ENCODE measurements at places on chromosomes 6 and 20. TPM values are rescaled to one million over a fixed set of nuclear protein-coding genes. Genes with fewer than 3 reads are reported as not detected.

DNA sequence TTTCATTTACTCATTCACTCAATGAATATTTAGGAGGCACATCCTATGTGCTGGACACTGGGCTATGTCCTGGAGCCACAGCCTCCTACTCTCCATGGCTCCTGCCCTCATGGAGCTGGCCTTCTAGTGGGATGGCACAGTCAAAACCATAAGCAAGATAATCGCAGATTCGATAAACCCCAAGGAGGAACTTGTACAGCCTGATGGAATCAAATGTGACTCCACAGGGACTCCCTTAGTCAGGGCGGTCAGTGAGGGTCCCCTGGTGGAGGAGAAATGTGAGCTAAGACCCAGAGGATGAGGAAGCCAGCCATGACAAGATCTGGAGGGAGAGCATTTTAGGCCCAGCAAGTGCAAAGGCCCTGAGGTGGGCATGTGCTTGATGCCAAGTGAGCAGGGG is 211.9 kb downstream of the PREX1 start:
- no peaks in the 10 kb centered on the region for H3K4me1 ChIP-seq
- H3K27ac ChIP-seq, result no peak overlapping the region
- no peak overlapping the region for H3K4me3 ChIP-seq
- no peak for DNase-seq
- H3K27me3 ChIP-seq, result peaks cover 21% of the 10 kb centered on the region

NFATC2 gene
- 0.28 TPM for total RNA-seq

DNA sequence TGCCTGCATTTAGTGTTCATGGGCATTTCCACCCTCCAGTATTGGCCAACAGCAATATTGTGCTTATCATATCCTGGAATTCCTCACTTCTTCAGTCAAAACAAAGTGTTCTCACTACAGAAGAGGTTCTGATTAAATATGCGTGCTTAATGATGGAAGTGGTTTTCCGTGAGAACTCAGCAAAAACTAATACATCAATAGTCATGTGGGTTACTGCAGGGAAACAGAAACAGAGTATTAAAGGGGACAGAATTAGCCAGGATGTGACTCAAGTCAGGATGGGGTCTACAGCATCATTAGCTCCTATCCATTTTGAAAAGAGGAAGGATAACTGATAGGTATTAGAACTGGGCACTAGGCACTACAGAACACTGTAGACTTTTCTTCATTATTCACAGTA is 384.6 kb downstream of the CDKAL1 start:
- H3K27me3 ChIP-seq, result no peaks in the 10 kb centered on the region
- no peak for DNase-seq
- no peak overlapping the region for H3K27ac ChIP-seq
- no peak overlapping the region for H3K4me3 ChIP-seq

DNA sequence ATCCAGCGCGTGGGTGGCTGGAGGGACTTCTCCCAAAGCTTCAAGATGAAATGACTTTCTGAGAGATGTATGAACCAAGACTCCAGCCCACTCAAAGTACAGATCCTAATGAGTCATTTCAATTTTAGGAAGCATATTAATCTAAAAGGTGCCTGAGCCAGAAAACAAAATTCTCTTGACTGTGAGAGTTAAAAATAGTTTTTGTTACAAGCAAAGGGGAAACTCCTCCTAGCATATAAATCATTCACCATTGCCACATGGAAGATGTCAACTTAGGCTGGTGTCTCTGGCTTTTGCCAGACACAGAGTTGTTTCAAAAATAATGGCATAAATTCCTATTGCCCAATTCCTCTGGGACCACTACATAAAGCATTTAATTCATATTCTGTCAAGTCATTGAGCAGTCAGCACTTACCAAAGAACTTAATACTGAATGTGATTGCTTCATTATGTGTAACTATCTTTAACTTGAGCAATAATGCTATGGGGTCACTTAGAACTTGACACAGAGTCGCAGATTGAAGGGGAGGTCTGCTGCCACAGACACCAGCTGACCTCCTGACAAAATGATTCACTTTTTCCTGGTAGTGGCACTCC is 280.6 kb downstream of the SLC35F1 start:
- DNase-seq, result no peak
- no peaks in the 10 kb centered on the region for H3K4me1 ChIP-seq
- no peaks in the 10 kb centered on the region for H3K36me3 ChIP-seq

TTI1 gene
- 17.6 TPM for total RNA-seq

- DNase-seq, result no peak
- H3K4me3 ChIP-seq, result no peak overlapping the region
- H3K4me1 ChIP-seq, result no peaks in the 10 kb centered on the region
Measured at GRCh38 chr6:160996131-160996601, 4.6 kb downstream of the MAP3K4 start.

RAB44 gene
- total RNA-seq, result not detected

DNA sequence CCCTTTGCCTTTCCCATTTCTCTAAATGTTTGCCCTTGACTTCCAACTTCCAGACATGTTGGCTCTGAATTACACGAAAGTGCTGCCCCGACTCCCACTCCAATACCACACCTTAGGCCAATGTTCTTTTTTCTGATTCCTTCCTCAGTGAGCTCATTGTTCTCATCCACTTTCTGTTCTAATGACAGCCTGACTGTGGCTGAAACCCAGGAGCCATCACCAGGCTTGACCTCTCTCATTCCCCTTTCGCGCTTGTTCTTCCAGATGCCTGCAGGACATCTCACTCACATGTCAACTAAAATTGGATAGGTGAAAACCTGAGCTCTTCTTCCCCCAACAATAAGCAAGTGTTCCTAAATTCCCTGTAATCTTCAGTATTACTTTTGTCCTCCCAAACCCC is 40.4 kb downstream of the PTPRK start:
- no peak overlapping the region for H3K27ac ChIP-seq
- peaks cover 3% of the 10 kb centered on the region for H3K4me1 ChIP-seq
- no peak overlapping the region for H3K4me3 ChIP-seq
- H3K27me3 ChIP-seq, result no peaks in the 10 kb centered on the region

GRCh38 chr6:5567352-5567751 is 306.0 kb downstream of the FARS2 start:
- no peaks in the 10 kb centered on the region for H3K36me3 ChIP-seq
- H3K27me3 ChIP-seq, result no peaks in the 10 kb centered on the region
- no peaks in the 10 kb centered on the region for H3K4me1 ChIP-seq
- no peak for DNase-seq

- H3K27me3 ChIP-seq, result no peaks in the 10 kb centered on the region
- H3K4me3 ChIP-seq, result no peak overlapping the region
- DNase-seq, result no peak
- no peak overlapping the region for H3K27ac ChIP-seq
- H3K36me3 ChIP-seq, result no peaks in the 10 kb centered on the region
- no peaks in the 10 kb centered on the region for H3K4me1 ChIP-seq
Measured at GRCh38 chr20:19121463-19121862, 91.0 kb upstream of the SLC24A3 start.
